ENCODE measurements at places on chromosomes 7 and 10.

GRCh38 chr10:10279906-10280305, 737.8 kb upstream of the CELF2 start:
- DNase-seq: no peak

DNA sequence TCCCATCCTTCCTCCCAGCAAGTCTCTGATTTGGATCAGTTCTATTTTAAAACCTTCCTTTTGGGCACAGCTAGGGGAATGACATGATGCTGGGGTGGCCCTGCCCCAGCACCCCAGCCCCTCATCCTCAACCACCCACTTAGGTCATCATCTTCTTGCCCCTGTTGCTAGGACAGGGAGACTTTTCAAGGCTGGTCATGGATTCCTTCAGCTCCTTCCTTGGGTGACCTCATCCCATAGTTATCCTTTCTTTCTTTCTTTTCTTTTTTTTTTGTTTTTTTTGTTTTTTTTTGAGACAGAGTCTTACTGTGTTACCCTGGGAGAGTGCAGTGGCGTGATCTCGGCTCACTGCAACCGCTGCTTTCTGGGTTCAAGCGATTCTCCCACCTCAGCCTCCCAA, 127.2 kb downstream of the WDFY4 start:
- DNase-seq: no peak

GRCh38 chr10:36188080-36188453, 546.0 kb upstream of the FZD8 start:
- DNase-seq: no peak

GRCh38 chr7:112366886-112367285, 83.4 kb upstream of the IFRD1 start:
- no peak for DNase-seq

DNA sequence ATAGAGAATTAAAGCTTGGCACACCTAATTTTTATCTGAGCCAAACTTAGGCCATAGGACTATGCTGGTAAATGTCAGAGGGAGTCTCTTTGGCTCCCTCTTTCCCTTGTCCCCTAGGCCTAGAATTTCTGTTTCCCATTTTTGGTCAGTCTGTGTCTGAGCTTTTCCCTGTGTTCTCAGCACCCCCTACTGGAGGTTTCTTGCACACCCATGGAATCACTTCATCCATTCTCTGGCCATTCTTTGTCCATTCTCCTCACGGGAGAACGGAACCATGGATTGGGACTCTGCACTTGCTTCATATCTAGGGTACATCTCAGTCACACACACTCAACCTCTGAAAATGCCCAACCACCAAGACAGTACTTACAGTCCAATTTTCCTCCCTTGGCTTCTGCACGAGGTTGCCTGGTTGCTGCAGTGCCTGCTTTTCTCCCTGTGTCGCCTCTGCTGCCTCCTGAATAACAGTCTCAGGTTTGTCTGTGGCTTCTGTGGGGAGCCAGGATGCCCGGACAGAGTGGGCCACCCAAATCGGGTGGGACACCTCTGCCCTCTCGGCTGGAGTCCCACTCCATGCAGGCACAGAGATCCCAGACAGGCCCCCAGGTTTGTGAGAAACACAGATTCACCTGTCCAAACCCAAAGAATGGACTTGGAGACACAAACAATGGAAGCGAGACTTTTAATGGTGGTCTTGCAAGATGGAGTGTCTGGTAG, 35.1 kb upstream of the DNAH11 start:
- peak; percentile 7 for DNase-seq

DNA sequence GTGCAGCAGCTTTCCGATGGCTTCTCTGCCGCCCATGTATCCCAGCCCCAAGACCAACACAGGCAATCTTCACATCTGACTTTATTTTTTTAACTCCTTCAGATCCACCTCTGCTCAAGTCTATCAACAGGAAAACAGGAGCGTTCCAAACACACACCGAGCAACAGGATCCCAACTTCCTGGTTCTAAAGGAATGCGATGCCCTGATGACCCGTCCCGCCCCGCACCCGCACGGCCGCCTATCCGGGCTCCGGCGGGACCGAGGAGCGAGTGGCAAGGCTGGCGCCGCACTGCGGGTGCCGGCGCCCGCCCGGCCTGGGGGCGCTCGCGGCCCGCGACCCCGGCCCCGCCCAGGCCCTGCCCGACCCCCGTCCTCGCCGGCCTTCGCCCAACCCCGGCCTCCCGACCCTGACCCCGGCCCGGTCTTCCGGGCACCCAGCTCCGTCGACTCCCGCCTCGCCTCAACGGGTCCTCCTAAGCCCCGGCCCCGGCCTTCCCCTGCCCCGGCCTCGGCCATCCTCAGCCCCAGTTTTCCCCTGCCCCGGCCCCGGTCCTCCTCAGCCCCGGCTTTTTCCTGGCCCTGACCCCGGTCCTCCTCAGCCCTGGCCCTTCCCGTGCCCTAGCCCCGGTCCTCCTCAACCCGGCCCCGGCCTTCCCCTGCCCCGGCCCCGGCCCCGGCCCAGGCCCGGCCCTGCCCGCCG, 730 bp downstream of the LARP4B start:
- DNase-seq: no peak

GRCh38 chr7:117472335-117472734, 7.5 kb upstream of the CFTR start:
- DNase-seq: no peak

GRCh38 chr7:36098096-36098495, 55.0 kb upstream of the EEPD1 start:
- no peak for DNase-seq

- DNase-seq: no peak
Measured at GRCh38 chr10:65566906-65567305, 1358.9 kb upstream of the LRRTM3 start.

DNA sequence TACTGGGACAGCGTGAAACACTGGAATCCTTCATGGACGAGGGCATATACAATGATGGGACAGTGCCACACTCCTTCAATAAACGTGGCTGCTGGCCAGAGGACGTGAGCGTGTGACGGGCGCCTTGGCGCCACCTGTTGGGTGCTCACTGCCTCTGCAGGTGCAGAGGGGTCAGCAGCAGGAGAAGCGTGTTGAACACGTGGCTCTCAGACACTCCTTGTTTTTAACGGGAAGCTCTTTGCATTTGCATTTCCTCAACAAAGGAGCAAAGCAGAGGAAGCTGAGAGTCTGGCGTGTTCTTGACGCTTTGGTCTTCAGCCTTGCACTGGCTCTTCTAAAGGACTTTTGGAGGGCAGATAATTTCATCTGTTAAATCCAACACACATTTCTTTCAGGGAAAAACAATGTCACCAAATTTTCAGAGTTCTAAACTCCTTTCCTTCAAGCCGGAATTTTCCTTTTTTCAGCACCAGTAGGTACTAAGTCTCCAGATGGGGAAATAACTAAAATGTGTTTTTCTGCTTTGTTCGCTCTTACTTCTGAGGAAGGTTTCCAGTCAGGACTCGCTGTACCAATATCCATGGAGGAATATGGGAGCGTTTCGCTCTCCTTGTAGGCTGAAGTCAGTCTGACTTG, 2.9 kb upstream of the GET4 start:
- peak; percentile 41 for DNase-seq

GRCh38 chr10:8310930-8311329, 256.4 kb downstream of the GATA3 start:
- DNase-seq: no peak

DNA sequence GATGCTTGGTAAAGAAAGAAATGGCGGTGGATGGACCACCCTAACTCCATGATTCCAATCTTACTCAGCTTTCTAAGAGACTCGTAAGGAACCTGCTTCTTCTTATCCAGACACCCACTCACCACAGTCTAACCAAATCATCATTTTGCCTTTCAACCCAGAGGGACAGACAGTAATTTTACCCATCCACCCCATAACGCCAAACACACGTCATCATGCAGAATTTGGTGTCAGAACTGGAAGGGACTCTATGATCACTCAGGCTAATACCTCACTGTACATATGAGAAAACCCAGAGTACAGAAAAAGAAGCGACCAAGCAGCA, 388 bp downstream of the ECD start:
- no peak for DNase-seq

DNA sequence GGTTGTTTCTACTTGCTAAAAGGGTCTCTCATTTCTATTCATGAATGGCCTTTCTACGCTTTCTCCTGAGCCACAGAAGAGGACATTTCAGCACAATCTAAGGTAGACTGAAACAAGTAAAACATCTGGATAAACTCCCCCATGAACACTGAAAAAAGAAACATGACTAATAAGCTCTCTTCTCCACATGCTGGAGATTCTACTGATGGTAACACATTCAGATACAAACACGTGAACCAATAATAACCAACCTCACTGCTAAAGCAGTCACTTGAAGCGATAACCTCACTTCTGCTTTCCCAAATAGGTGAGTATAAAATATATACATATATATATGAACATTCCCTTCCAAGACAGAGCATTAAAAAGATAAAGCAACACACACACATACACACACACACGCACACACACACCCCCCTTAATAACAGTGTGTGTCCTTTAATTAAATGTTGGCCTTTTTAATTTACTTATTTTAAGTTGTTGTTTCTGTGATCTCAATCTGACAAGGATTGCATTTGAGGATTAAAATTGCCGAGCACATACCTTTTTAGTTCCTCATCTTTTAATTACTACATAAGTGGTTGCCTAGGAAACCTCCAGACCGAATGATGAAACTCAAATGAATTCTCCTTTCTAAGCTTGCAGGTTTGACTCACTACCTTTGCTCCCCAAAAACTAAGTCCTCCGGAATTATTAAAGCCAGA, 292.4 kb upstream of the KLF14 start:
- no peak for DNase-seq

DNA sequence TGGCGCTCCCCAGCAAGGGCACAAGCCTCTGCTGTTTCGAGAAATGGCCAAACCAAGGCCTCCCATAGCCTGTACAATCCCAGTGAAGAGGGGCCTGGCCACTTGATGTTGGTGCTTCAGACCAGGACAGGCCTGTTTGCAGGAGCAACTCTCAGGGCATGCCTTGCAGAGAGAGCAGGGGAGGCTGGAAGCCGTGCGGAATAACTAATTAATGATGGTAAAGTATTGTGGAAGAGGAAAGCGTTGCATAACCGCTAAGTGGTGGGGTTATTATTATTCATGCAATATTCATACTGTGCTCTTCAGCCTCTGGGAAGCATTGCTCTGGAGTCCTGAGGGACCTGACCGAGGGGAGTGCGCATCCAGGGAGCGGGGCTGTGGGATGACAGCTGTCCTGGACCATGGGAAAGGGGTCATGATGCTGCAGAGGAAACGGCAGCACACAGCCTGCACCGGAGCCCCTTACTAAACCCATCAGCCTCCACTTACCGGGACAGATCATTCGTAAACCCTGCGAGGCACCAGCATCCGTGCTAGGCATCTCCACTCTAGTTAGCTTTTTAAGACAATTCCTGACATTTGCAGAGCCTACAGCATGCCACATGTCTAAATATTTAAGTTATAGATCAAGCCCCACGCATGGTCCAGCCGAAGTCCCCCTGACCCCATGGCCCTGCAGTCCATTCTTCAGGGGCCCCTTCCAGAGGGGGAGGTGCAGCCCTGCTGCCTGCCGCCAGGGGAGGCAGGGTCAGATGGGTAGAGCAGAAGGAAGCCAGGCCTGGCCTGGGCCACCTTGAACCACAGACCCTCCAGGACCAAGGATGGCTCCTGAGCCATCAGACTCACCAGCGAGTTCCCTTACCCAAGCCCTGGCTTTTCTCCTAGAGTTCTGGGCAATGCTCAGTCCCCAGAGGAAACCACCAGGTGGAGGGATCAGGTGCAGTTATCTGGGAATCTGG, 11.6 kb downstream of the TMEM273 start:
- DNase-seq: no peak

DNA sequence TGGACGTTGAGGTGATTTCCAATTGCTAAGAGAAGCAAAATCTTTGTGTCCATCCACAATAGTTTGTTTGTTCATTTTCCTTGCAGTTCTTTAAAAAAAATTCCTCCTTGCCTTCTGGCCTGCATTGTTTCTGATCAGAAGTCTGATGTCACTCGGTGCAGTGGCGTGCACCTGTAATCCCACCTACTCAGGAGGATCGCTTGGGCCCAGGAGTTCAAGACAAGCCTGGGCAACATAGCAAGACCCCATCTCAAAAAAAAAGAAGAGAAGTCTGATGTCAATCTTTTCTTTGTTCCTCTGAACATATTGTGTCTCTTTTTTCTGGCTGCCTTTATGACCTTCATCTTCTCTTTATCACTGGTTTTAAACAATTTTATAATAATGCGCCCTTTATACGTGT, 13.5 kb upstream of the OCM start:
- DNase-seq: no peak

DNA sequence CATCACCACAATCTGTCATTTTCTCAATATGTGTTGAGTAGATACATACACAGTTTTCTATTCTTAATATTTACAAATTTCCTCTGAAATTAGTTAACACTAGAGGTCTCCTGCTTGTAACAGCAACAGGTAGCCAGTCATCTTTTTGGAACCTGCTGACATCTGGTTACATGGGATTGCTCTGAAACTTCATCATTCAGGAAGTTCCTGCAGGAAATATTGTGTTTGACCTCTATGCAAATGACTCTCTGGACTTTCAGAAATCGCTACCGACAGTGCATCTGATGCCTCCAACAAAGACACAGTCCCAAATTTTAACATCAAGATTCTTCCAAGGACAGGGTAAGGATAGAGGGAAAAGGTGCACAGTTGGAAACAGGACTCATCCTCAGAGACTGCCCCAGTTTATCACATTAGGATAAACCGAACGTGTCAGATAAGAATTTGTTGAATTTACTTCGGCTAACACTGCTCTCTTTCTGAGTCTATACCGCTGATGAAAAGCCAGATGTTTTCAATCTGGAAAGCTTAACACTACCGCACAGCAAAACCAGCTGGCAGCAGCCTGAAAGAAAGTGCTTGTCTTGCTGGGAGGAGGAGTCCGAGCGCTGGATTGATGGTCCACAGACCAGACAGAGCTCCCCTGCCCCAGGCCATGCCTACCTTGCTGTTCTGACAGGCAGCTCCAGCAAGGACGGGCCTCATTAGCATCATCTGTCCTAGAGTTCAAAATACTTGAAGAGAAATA, 633.4 kb downstream of the PARD3 start:
- DNase-seq: no peak

GRCh38 chr7:34756025-34756437, 98.0 kb downstream of the NPSR1 start:
- no peak for DNase-seq

- DNase-seq: no peak
Measured at GRCh38 chr10:120789303-120790203, 61.6 kb upstream of the WDR11 start.

DNA sequence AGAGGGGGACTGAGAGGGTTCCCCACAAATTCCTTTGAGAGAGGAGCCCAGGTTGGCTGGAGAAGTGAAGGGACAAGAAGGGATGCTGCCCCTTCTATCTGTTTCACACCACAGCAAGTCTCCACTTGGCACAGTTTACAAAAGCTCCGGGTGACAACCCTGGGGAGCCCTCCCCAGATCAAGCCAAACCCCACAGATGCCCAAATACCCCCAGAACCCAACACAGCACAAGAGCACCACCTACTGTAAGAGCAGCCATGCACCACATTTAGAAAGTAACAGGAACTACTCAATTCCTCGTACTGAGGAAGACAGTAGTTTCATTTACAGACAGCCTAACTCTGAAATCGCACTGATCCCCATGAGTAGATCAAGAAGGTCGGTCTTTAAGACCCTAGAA, 67.8 kb upstream of the ATP6V0A4 start:
- DNase-seq: no peak
